Fibroblast of skin of scalp (primary cell): ENCODE measurements at places on chromosomes 12 and 14.
A peak's percentile ranks its signal among the peaks of the same experiment; 100 is the strongest.

DNA sequence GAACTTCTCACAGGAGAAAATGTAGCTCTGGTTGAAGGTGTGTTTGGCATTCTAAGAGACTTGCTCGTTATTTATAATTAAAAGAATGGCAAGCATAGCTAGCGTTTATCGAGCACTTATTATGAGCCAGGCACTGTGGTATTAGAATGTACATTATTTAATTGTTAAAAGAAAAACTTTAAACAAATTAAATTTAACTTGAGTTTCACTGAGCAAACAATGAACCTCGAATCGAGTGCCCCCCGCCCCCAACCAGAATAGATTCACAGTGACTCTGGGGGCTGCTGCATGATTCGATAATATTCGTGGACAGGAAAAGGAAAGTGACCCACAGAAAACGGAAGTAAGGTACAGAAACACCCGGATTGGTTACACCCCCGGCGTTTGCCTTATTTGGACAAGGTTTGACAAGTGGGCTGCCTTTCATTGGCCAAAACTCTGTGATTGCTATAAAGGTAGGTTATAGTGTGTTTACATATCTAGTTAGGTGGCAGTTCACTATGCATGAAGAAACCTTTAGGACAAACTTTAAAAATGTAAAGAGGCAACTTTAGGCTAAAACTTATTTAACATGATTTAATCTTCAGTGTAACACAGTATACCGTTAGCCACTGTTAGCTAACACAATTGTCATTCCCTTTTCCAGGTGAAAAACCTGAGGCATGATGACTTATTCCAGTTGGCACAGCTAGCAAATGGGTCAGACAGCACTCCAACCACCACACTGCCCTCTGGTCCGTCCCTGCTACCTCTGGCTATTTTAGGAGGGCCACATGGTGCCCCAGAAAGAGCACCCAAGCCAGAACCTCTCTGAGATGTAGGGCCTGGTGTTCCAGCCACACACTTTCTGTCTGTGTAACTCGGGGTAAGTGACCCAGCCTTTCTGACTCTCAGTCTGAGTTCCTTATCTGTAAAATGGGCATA lies 7.1 kb downstream of the SCNN1A start:
- DNase-seq: no peak

- DNase-seq: no peak
Measured at GRCh38 chr14:24440606-24441399, 1.8 kb downstream of the SDR39U1 start.

- no peak for DNase-seq
Measured at GRCh38 chr12:31783996-31784645, 55.3 kb upstream of the AMN1 start.

GRCh38 chr12:48380596-48380995 lies 29.9 kb upstream of the ZNF641 start:
- no peak for DNase-seq

DNA sequence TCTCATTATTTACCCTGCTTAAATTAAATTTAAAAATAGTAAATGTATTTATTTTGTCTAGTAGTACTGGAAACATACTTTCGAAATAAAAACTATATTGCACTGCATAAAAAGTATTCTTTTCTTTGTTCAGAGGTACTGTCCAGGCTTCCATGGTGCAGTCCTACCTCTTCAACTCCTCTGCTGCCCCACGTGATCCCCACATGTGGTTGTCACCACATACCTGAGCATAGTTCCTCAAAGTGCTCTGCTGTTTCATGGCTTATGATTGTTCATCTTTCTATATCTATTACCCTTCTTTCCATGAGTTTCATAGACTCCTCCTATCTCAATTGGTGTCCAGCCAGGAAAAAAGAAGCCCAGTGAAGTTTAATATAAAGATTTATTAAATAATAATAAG lies 317.5 kb upstream of the OR4E1 start:
- DNase-seq: no peak

DNA sequence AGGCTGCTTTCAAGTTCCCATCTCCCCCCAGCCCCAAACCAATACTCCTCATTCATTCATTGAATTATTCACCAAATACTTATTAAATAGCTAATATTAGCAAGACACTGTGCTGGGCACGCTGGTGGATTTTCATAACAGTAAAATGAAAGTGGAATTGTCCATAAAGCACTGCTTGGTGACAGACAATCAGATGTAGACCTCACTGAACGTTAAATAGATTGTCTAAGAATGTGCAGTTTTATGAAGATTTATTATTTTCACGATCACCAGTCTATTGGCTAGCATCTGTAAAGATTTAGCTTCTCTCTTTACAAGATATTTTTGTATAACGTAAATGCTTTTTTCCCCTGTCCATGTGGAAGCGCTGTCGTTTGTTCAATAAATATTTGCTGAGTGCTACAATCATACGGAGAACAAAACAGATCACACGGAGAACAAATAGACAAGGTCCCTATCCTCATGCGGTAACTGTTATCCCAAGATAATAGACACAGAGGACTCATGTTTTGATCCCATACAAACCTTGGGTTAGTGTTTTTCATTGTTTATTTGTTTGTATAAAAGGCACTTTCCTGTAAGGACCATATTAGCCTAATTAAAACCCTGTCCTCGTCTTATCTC lies 397.6 kb downstream of the BCAT1 start:
- DNase-seq: no peak

DNA sequence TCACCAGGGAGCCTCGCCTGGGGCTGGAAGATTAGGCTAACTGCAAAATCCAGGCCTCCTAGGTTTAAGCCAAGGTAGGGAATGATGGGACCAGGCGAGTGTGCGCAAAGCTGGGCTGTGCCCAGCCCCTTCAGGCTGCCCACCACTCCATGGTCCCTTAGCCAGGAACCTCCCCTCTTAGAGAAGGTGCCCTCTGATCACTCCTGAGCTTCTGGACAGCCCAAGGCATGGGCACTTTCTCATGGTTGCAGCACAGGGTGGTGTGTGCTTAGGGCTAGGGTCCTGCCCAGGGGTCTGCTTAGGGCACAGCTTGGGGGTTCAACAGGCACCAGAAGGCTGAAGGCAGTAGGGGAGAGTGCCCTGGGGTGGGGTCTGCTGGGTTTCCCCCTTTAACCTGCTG lies 69.0 kb downstream of the PRIMA1 start:
- no peak for DNase-seq

GRCh38 chr14:92352158-92352985 lies 29.4 kb downstream of the SLC24A4 start:
- peak; percentile 20 for DNase-seq
